ENCODE measurements at places on chromosomes 7 and 10.

GRCh38 chr10:78726171-78726570 is 342.6 kb upstream of the ZMIZ1 start:
- no peak for DNase-seq

DNA sequence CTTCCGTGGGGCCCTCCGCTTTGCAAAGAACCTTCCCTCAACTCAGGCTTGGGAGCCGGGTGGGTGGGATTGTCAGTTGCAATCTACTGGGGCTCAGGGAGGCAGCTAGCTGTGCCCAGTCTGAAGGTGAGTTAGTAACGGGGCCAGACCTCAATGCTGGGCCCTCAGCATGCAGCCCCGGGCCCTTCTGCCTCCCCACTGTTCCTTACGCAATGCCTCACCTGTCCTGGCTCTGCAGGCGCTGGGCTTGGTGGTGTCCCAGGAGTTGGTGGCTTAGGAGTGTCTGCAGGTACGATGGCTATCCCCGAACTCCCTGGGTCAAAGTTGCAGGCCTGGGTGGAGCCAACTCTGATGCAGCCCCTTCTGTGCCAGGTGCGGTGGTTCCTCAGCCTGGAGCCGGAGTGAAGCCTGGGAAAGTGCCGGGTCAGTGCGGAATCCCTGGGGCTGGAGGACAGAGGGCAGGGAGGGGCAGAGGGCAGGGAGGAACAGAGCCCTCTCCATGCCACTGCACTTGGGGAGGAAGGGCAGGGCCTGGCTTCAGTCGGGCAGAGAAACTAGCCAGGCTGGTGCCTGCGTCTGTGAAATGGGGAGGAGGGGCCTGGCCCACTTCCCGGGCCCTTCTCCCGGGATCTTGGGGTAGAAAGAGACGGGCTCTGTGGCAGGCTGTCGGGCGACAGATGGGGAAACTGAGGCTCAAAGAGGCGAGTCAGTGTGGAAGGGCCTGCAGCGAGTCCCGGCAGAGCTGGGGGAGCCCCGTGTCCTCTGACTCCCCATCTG is 15.0 kb downstream of the ELN start:
- no peak for DNase-seq

GRCh38 chr10:103692952-103693811 is 162.2 kb downstream of the SH3PXD2A start:
- no peak for DNase-seq

GRCh38 chr10:19815036-19815730 is 1.0 kb upstream of the PLXDC2 start:
- DNase-seq: no peak

DNA sequence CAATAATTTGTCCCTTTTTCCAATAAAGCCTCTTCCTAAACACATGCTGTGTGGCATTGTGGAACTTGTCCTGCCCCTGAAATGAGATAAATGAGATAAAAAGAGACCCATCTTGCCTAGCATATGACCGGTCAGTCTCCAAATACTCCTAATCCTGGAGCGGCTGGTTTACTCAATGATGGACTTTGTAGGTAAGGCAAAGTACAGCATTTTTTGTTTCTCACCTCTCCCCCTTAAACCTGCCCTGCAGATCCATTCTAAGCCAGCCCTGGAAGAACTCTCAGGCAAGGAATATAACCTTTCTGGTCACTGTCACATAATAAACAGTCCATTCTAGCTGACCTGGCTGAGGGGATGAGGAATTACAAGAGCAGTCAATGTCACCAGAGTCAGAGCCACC is 110.7 kb downstream of the C1GALT1 start:
- DNase-seq: no peak

- no peak for DNase-seq
Measured at GRCh38 chr7:152521420-152522337, 85.9 kb upstream of the KMT2C start.

GRCh38 chr10:59668096-59668495 is 41.6 kb downstream of the SLC16A9 start:
- no peak for DNase-seq

- no peak for DNase-seq
Measured at GRCh38 chr10:7534480-7534852, 123.6 kb upstream of the SFMBT2 start.

DNA sequence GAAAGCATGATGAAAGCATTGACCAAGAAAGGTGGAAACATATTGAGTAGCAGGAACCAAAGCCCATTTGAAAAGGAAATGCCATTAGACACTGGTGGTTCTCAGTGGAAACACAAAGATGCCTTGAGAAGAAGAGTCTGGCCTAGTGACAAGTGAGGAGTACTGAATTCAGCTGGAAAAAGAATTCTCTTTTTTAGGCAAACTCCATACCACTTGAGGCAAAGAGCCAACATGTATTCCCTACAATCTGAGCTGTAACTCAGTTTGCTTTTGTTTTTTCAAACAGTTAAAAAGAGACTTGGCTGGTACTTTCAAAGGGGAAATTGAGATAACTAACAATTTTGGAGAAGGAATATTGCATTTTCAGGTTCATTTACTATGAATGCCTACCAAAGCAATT is 624.0 kb downstream of the NRG3 start:
- DNase-seq: no peak

GRCh38 chr7:22256541-22257096 is 100.3 kb downstream of the RAPGEF5 start:
- DNase-seq: no peak

GRCh38 chr7:66460921-66461361 is 167.7 kb upstream of the KCTD7 start:
- DNase-seq: no peak

DNA sequence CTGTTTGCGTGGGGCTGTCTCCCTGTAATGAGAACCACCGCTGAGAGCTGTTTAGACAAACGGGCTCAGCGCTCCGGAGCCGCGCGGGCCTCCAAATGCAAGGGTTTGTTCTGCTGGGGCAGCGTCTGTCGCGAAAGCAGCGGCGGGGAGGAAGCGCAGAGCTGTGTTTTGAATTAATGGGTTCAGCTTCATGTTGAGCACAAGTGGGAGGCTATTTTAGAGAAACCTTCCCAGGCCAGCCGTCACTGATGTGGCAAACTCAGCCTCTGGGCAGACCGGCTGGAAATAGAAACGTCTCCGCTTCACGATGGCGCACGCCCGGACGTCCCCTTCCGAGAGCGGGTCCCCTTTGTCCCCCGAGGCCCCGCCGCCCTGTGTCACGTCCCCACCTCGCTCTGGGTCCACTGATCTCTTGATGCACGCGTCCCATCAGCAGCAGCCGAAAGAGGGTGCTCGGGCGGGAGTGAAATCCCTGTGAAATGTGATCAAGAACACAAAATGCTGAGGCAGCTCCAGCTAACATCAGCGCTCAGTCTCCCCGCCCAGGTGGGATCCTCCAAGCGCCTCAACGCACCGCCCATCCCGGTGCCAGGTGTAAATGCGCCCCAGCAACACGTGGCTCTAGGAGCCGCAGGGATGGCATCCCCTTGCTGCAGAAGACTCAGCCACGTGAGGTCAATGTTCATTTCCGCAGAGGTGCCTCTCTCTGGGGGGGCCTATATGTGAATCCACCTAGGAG is 44.9 kb downstream of the BAMBI start:
- no peak for DNase-seq

DNA sequence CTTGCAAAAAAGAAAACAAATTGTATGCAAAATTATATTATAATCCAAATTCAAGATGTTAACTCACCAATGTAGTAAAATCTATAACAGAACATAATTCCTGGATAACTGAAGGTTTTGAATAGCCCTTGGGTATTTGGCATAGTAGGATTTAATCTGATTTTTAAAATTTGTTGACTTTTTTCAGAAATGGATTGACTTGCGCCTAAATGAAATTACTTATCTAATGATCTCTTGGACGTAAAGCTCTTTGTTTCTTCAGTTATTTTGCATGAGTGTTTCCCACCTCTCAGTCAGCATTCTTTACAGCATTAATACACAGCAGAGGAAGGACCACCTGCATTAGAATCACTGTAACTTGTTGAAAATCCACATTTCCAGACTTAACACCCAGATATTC is 169.6 kb downstream of the SEPTIN7 start:
- no peak for DNase-seq

DNA sequence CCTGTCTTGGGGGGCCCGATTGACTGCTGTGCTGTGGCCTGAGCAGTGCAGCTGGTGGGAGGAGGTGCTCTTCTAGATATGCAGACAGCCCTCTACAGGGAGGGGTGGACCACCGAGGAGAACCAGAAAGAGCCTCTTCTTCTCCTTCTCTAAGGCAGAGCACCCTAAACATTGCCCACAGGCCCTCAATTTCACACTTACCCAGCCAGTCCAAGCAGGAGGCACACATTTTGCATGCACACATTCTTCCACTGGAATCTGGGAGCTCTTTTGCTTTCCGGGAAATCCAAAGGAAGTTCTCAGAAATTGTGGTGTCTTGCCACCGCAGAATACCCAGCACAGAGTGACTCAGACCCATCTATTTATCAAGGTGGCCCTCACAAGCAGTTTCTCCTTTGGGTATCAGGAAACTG is 45.8 kb downstream of the EEPD1 start:
- no peak for DNase-seq

GRCh38 chr10:48450233-48450740 is 143.8 kb downstream of the MAPK8 start:
- DNase-seq: no peak

GRCh38 chr7:130069179-130069977 is 956 bp upstream of the KLHDC10 start:
- no peak for DNase-seq

- no peak for DNase-seq
Measured at GRCh38 chr7:30012757-30013156, 13.7 kb downstream of the FKBP14 start.

DNA sequence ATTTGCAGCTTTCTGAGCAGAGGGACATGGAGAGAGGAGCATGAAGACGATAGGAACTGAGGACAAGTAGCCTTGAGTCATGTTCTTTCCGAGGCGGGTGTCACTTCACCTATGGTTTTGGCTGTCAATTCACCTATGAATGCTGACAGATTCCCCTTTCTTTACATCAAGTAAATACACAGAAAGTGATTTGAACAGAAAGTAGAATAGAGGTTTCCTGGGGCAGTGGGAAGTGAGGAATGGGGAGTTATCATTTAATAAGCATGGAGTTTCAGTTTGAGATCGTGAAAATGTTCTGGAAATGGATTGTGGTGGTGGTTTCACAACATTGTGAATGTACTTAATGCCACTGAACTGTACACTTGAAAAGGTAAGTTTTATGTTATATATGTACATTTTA is 138.4 kb upstream of the MDFIC start:
- no peak for DNase-seq

DNA sequence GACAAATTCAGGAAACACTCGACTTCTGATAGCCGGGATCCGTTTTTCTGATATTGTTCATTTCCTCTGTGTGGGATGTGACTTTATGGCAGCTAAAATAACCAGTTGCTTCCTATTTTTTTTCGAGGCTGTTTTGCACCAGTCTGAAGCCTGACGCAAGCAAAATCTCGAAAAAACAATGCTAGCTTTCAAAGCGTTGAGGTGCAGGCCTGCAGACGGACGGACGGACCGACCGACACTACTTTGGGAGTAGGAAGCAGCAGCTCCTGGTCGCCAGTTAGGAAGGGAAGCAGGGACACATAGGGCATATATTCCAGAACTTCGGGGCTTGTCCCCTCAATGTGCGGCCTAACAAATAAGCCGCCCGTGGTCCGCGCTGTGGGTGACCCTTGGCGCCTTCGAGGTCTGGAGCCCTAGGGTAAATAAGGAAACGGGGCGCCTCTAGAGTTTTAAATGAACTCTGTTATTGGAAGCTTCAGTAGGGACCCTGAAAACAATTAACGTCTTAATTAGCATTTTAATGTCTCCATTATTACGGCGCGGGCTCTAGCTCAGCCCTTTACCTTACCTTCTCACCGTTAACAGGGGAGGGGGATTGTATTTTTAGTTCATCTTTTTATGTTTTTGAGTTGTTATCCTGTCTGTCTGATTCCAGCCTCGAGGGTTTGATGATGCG is 1.3 kb downstream of the HHEX start:
- no peak for DNase-seq

GRCh38 chr10:70891627-70892026 is 3.3 kb upstream of the PCBD1 start:
- no peak for DNase-seq

GRCh38 chr7:138861051-138861450 is 63.1 kb upstream of the ATP6V0A4 start:
- DNase-seq: no peak

DNA sequence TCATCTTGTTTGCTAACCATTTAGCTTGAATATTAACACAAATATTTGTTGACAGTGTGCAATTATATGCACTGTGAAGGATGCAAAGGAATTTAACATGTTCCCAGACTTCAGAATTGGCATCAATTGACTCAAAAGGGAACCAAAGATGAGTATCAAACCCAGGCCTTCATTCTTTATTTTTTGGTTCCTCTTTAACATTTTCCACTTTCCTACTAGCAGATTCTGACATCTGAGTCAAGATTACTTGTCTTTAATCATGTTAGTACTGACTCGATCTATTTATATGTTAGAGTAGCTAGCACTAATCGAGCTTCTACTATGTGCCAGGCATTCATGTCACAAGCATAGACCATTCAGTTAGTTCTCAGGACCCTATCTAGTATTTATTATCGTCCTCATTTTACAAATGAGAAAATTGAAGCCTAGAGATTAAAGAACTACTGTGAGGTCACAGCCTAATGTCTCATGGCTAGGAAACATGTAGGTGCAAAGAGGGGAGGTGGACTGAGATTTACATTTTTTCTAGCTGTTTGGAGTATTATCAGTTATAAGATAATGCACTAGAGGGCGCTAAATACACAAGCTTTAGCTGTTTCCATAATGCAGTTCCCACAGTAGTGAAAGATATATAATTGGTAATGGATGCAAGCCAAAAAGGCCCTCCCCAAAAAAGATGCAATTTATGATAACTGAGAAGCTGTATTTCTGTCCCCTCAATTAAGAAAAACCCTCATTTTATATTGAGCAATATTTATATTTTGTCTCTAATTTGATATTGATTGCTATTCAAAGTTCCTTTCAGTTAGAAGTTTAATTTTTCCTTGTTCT is 32.9 kb upstream of the KMT2E start:
- no peak for DNase-seq

DNA sequence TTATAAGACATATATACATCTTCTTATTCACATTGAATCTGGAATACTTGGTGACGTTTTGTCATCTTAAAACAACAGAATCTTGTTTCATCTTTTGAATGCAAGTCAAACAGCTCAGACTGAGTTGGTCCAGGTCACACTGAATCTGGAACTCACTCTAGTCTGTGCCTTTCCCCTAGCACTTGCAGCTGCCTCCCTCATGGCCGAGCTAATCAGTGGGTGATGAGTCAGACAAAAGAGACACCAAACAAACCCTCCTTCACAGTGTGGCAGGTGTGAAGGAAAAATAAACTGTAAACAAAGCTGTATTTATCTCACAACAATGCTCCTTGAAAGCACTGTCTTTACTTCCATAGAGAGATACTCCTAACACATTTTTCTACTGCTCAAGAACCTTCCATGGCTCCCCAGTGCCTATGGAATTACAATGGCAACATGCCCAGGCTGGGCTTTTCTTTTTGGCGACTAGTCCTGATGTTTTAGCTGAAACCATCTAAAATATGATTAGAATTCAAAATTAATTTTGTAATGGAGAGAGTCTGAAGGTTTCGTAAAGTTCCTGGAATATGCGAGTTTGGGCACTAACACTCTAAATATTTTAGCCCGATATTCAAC is 140.0 kb downstream of the ZNF365 start:
- DNase-seq: no peak

- no peak for DNase-seq
Measured at GRCh38 chr10:76149602-76150138, 718.2 kb downstream of the LRMDA start.
